NCI-H2171 treated with DMSO at 0.1 percent for 48 hours (cell line): ENCODE measurements at places on chromosomes 13 and 19.

GRCh38 chr13:101535192-101535746 lies 82.8 kb downstream of the ITGBL1 start:
- no peak for DNase-seq

DNA sequence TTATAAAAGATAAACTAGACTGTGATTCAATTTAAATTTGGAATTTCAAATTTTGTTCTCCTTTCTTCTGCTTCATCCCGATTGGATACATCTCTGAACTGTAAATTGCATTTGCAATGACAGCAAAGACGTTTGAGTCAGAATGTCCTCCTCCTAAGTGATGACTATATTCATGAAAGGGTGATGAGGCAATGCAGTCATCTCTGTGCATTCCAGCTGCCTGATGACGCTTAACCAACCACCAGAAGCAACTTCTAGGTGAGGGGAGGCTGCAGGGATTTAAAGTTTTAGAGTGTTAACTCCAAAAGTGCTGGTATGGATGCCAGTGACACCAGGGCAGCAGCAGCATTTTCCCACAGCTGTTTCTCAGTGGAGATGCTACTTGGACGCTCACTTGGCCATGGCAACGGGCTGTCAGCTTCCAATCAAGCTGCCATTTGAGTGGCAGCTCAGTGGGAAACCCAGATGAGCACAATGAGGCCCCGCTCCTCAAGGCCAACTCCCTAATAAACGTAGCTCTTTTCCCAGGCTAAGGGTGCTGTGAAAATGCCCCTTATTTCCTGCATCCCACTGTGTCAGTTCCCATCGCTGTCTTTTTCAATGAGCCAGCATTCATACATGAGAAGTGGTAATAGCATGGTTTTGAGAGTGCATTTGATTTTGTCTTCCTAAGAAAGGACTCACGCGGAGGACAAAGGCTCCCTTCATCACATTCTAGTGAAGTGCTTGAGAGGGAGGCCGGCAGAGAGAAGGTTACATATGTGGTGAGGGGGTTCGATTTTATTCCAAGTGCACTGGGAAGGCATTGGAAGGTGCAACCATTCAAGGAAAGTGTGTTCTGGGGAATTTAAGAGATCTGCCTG lies 45.2 kb upstream of the AMER2 start:
- DNase-seq: no peak

DNA sequence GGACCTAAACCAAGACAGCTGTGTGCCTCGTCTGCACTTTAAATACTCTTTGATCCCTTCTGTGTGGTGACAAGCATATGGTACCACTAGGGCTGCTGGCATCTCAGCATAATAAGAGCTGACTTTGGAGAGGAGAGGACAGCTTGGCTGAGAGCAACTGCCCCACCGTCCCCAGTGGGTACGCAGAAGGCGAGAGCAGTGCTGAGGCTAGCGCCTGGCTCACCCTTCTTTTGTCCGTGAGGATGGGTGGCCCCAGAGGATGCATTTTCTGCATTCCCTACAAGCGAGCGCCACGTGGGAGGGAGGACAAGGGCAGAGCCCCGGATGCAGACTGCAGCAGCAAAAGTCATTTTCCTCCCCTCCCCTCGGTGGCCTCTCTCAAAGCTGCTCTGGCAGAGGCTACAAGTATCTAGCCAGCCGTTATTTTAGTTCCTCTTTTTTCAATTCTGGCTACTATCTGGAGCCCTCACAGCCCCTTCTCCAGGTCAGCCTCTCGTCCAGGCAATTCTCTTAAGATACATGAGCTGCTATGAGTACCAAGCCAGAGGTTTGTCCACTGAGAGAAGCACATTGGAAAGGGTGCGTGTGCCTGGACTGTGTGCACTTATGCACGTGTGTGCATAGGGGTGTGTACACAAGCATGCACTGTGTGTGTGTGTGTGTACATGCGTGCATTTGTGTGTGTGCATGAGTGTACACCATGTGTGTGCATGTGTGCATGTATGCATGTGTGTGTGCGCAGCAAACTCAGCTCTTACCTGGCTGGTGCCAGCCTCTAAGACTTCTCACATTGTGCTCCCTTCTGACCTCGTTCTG lies 51.3 kb downstream of the RAB20 start:
- no peak for DNase-seq

- DNase-seq: no peak
Measured at GRCh38 chr13:21813110-21813509, 142.2 kb downstream of the FGF9 start.

DNA sequence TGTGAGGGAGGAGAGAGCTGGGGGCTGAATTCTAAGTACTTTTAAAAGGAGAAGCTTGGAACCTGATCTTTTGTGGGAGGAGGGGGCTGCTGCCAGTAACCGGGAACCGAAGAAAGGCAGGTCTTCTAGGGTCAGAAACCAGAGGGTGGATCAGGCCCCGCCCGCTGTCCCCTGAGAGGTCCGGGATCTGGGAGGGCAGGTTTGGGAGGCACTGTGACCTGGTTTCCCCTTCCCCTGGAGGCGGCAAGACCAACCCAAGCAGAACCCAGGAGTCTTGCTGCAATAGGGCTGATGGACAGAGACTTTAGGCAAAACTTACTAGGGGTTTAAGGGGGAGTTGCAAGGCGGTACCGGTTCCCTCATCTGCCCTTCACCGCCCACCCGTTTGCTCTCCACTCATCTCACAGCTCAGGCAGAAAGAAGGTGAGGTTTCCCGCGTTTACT lies 707 bp upstream of the KLK8 start:
- no peak for DNase-seq

DNA sequence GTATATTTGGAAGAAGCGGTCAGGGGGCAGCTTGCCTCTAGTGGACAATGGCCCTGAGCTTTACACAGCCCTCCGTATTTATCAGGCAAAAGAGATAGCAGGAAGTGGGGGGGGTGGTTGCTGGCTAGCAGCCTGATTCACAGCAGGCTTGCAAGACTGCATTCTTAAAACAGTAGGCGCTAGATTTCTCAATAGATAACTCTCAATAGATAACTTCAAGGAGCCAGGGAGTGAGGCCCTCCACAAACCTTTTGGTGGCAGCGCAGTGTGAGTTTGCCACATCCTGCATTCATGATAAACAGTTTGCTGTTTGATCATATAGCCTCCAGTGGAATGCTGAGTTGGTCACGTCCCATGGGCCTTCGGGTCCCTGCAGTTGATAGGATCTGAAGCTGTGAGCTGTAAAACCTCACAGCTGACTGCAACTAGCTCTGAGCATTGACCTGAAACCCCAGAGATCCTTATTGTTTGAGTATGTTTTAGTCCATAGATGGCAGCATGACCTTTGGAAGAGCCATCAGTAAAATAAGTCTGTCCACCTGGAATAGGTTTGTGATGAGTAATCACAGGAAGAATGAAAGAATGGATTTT lies 12.2 kb downstream of the FPR3 start:
- no peak for DNase-seq

DNA sequence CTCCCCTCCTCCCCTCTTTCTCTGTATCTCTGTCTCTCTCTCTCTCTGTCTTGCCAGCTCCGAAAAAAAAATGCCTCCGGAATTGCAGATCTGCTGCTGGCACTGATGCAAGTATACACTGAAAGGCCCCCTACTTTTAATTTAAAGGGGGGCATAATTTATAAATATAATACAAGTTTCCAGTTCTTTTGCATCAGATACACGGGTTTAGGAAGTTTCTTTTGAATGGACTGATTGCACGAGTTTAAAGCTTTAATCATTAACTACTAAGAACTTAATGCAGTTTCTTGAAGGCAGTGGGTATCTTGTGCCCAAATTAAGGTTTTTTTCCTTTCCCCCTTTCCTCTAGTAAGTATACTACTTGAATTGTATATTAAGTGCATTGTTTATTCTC lies 1.4 kb downstream of the FGF9 start:
- no peak for DNase-seq

- DNase-seq: no peak
Measured at GRCh38 chr13:79870123-79870522, 389.2 kb downstream of the NDFIP2 start.

DNA sequence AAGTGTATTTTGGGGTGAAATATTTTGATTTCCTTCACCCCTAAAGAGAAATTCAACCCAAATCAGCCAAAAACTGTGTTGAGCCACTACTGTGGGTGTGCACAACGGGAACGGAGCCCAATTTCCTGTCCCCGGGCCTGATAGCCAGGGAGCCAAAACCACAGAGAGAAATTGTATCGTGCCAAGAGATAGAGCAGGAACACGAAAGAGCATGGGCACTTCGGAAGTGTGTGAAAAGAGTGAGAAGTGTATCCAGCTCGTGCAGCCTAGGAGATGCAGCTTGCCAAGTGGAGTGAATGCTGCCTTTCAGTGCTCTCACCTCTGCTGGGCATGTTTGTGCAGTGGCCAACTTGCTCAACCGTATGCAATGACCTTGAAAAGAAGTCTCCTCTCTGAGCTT lies 19.4 kb upstream of the PLEKHF1 start:
- no peak for DNase-seq

- DNase-seq: no peak
Measured at GRCh38 chr13:78632996-78633395, 26.0 kb downstream of the OBI1 start.

DNA sequence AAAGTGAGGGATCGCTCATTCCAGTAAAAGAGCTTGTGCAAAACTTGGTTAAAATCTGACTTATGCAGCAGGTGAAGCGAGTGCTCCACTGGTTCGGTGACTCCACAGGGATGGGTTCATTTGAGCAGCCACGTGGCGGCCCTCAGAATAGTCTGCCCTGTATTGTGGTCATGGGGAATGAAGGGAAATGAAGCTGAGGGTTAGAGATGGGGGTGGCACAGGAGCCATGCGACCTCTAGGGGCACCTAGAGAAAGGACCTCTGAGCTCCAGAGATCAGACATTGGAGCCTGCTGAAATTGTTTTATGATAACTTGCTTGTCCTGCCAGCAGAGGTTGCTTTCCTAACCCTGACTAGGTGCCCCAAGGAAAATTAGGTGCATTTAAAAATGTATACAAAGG lies 26.6 kb downstream of the CBY2 start:
- no peak for DNase-seq

GRCh38 chr19:45403272-45403671 lies 1.6 kb downstream of the PPP1R13L start:
- no peak for DNase-seq

DNA sequence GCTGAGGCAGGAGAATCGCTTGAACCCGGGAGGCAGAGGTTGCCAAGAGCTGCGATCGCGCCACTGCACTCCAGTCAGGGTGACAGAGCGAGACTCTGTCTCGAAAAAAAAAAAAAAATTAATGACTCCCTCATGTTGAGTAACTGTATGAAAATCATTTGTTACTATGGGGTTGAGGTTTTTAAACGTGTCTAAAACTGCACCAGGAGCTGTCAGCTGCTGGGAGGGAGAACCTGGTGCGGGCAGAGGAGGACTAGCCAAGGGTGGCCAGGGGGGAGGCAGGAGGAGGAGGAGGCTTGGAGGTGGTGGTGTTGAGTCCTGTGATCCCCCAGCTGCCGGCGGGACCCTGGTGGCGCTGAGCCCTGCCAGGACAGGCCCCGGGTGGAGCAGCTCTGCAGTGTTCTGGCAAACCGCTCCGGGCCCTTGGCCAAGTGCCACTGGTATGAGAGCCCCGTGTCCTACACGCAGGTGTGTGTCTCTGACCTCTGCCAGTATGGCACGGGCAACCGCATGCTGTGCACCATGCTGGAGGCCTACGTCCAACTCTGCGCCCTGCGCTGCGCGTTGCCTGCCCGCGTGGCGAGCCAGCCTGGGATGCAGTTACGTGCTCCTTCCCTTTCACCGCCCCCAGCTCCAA lies 17.1 kb upstream of the FXYD3 start:
- DNase-seq: peak; percentile 40

DNA sequence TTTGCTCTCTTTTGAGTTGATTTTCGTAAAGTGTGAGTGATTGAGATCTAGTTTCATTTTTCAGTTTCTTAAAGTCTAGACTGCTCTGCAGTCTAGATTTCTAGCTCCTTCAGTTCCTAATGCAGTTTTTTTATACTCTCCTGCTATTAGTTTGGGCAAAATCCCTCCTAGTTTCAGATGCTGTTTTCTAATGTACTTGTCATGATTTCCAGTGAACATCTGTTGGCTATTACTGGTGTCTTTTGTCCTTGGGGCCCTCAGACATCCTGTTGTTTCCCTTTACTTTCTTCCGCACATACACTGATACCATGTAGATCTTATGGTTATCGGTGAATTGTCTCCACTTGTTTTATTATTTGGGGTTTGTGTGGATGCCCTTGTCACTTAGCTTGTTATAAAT lies 292.1 kb downstream of the TDRD3 start:
- DNase-seq: no peak

- DNase-seq: no peak
Measured at GRCh38 chr13:32682740-32683139, 96.5 kb downstream of the PDS5B start.

DNA sequence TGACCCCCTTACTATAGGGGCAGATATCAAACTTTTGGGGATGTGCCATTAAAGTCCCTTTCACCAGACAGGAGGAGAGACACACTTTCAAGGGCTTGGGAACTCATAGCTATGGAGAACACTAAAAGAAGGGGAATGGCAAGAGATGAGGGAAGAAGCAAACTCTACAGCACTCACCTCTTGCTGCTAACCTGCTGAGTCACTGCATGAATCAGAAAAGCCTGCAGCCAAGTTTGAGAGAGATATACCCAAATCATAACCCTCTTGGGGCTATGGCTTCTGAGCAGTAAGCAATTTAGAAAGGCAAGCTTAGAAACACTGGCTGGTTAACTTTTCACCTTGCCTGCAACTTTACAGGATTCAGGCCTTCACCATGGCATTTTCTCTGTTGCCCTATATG lies 1028.0 kb downstream of the UQCRFS1 start:
- no peak for DNase-seq

DNA sequence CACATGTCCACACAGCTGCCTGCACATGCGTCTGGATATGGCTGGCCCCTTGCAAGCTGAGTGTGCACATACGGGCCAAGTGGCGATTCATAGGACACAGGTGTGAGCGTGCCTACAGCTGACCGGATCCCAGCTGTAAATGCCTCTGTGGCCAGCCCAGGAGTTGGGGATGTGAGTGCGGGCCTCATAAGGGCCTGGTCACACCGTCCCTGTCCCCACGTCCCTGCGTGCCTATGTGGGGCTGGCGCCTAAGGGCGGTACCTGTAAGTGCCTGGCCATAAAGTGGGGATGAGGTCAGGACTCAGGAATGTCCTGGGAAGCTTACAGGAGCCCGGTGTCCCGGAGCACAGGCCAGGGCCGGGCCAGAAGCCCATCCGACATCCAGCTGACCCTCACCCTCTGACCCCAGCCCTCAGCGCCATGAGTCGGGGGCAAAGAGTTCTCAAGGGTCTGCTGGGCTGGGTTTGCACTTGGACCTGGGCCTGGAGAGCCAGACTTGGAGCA lies 1.3 kb upstream of the ARHGAP45 start:
- DNase-seq: no peak

GRCh38 chr19:13103581-13104359 lies 1.1 kb upstream of the LYL1 start:
- no peak for DNase-seq

GRCh38 chr13:64529874-64530485 lies 2700.2 kb downstream of the PCDH9 start:
- peak; percentile 5 for DNase-seq

- DNase-seq: no peak
Measured at GRCh38 chr19:18859676-18860301, 28.0 kb downstream of the UPF1 start.
